Kasumi-1 (cell line): ENCODE measurements at places on chromosomes 7 and 10.
A peak's percentile ranks its signal among the peaks of the same experiment; 100 is the strongest.

DNA sequence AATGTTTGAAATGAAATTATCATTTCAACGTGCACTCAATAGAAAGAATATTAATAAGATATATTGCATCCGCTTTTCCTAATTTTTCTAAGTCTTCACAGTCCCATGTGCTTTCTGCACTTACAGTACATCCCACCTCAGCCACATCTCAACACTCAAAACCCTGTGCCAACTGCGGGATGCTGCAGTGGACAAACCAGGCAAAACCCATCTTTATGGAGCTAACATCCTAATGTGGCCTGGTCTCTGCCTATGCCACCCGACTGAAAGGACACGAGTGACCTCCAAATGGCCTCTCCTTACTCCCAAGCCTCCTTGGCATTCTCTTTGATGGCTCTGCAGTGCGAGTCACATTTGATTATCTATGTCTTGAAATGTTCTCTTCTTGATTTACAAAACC, 57.4 kb upstream of the ADRB1 start:
- no peak for DNase-seq

DNA sequence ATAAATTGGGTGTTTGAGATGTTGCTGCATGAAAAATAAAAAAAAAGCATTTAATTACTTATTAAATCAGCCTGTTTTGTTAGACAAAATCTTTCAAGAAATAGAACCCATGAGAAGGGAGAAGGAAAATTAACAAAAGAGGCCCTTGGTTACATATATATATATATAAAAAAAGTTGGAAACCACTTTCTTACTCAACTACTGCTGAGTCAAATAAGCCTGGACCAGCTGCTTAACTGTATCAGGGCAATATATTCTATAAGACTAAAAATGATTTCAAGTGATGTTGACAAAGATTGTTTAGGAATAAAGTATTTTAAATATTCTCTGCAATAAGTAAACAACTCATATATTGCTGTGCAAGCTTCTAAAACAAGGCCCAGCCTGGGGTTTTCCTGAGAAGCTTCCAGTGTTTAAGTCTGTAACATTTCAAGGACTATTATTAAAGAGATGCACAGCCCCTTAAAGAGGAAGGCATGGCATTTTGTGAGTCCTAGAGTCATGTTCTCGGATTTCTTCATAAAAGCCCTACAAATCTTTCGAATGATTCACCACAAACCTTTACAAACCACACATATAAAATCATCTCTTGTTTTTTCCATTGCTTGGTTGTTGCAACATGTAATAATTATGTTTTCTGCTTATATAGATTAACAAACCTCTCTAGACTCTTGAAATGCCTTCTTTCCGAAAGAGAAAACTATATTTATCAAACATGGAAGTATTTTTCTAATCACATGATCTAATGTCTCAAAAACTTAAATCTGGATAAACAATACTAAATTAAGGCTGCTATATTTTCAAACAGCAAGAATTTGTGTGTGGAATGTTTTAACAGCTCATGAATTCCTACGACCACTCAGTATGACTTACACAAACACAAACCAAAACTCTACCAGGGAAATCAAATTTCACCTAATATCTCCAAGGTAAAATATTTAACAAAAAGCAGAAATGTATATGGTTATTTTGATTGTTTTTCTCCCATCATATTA, 14.3 kb downstream of the JAZF1 start:
- no peak for DNase-seq

- no peak for DNase-seq
Observed at GRCh38 chr10:59997827-59998525, 91.6 kb upstream of the CCDC6 start.

DNA sequence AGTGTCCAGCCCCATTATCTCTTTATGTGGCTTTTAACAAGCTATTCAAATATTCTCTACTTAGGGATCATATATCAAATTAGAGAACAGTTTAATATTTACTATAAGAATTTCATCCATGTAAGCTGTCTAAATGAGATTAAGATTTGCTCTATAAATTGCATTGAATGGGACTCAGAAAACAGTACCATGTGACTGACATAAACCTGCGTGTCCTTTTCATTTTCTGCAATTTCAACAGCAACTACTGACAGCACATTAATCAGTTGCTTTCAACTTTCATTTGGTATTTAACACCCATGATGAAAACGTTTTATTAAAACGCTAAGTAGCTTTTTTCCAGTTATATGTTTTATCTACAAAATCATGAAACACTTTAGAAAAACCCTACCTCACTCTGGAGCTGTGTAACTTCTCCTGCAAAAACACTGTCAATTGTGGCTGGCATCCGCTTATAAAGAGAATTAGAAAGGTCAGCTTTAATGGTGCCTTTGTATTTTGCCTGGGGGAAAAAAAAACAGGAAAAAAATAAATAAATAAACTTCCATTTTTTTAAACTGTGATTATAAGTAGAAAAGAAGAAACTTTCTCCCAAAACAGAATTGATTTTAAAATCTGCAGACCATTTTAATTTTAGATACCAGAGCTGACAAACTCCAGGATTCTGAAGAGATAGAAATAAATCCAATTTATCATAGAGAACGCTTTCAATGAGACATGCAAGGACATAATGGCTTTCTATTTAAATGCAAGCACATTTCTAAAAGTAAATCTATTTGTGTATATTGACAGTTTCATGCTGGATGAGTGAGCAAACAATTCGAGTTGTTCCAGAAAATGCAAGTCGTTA, 9.2 kb downstream of the NEBL start:
- DNase-seq: no peak

- no peak for DNase-seq
Observed at GRCh38 chr10:28246023-28246422, 56.8 kb downstream of the MPP7 start.

GRCh38 chr7:138127996-138128395, 51.7 kb downstream of the AKR1D1 start:
- no peak for DNase-seq

DNA sequence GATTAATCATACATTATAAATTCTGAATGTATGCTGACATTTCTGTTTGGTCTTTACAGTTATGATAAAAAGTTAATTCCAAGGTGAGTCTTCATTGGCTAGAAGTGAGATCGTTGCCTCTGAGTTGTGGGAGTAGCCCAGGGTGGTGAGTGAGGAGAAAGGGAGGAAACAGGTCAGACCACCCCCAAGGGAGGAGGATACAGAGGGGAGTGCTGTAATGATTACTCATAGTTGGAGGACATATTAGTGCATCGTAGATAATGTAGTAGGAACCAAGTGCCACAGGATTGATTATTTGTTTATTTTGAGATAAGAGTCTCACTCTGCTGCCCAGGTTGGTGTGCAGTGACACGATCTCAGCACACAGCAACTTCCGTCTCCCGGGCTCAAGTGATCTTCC, 672.2 kb downstream of the INHBA start:
- no peak for DNase-seq

DNA sequence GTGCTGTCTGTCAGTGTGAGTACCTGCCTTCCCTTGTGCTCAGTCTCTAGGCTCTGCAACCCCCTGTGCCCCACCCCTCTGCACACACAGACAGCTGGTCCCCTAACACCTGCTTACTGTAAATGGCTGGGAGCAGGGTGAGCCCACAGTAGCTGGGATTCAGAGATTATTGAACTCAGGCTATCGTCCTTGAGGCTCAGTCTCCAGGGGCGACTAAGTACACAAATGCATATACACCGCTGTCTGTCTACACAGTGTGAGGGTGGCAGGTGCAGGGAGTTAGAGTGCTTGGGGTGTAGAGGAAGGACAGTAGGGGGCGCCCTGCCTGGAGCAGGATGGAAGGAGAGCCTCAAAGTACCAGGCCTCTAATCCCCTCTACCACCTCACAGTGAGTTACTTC, 12.9 kb downstream of the UPP1 start:
- DNase-seq: peak; percentile 31

GRCh38 chr7:134462337-134462925, 3.5 kb upstream of the AKR1B1 start:
- DNase-seq: no peak

GRCh38 chr7:50721160-50721559, 61.5 kb downstream of the GRB10 start:
- DNase-seq: no peak

GRCh38 chr7:72286519-72286918, 125.6 kb downstream of the CALN1 start:
- DNase-seq: no peak

- DNase-seq: no peak
Observed at GRCh38 chr10:6841761-6842160, 261.7 kb upstream of the PRKCQ start.

- DNase-seq: no peak
Observed at GRCh38 chr7:17598305-17598704, 299.9 kb downstream of the AHR start.

DNA sequence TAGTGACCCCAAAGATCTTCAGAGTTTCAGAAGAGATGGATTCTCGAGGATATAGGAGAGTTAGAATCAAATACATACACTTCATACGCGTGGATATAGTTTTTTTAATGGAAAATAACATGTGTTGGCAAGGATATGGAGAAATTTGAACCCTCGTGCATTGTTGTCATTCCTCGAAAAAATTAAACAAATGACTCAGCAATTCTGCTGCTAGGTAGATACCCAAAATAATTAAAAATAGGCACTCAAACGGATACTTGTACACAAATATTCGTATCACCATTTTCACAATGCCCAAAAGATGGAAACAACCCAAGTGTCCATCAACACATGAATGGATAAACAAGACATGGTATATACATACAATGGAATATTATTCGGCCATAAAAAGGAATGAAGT, 5.6 kb upstream of the NT5C2 start:
- DNase-seq: no peak

GRCh38 chr10:22320591-22321155, at the start of gene BMI1:
BMI1 (plus strand) TSS chr10:22321099; CDS start chr10:22326450, 5,351 bp downstream.
- DNase-seq: peak; percentile 75

DNA sequence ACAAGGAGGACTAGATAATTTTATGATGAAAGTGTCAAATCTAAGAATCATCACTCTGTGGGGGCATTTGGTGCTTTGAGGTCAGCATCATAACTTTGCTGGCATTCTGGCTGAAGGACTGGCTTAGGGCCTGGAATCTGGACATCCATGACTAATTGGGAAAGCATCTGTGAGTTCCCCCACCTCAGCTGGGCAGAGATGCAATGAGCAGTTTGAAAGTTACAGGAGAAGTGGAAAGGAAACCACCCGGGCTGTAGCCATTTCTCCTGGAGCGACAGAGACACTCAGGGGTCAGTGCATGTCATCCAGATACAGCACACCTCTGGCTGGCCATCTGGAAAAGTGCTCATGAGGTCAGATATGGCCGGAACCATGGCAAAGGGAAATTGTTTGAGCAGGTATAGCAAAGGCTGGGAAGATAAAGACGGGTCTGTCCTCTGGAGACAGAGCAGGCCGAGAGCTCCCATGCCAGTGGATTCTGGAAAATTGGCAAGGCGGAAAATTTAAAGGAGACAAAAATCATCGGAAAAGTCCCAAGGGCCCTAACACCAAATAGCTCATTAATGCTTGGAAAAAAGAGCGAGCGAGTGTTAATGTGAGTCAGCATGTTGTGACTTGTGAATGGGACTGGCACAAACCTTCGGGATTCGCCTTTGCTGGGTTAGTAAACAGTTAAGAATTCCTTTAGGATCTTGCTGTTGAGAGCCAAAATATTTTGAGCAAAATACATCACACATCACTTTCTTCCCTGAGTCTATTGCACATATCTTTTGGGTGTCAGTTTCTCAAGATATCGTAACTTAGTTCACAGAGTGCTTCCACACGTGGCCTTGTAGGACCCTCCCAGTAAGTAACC, 188.4 kb upstream of the AGK start:
- DNase-seq: no peak

DNA sequence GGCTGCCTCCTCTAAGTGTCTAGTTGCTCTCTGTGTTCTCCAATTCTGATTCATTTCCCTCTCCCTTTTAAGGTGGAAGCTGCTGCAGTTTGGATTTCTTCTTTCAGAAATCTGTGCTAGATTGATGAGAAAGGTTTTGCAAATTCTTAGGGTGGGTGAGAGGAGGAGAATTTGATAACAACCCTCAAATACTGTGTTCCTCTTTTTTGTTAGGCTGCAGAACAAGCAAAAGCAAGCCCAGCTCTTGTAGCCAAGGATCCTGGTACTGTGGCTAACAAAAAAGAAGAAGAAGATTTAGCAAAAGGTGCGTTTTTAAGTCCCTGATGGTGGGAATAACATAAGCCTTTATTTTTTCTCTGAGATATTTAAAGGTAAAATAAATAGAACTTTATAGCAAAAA, 49.1 kb downstream of the STAM start:
- DNase-seq: peak; percentile 34
